ENCODE measurements at places on chromosomes 12 and 14.

GRCh38 chr14:97210202-97210601 is 413.0 kb downstream of the VRK1 start:
- DNase-seq, result no peak

DNA sequence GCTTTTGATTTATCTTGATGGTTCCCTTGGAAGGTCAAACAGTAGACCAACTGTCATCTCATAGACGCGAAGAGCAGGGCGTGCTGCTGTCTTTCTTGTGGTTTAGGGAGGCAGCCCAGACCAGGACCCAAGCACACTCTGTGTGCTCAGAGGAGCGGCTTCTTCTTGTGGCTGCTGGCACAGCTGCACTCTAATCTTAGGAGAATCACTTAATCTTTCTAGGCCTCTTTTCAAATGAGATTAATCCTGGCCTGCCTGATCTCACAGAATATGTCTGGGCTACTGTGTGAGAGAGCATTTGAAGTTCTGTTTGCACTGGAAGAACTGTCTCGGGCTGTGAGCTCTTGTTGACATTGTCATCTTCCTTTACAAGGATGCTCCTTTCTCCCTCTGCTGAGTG is 60.0 kb upstream of the TRAF3 start:
- DNase-seq, result no peak

DNA sequence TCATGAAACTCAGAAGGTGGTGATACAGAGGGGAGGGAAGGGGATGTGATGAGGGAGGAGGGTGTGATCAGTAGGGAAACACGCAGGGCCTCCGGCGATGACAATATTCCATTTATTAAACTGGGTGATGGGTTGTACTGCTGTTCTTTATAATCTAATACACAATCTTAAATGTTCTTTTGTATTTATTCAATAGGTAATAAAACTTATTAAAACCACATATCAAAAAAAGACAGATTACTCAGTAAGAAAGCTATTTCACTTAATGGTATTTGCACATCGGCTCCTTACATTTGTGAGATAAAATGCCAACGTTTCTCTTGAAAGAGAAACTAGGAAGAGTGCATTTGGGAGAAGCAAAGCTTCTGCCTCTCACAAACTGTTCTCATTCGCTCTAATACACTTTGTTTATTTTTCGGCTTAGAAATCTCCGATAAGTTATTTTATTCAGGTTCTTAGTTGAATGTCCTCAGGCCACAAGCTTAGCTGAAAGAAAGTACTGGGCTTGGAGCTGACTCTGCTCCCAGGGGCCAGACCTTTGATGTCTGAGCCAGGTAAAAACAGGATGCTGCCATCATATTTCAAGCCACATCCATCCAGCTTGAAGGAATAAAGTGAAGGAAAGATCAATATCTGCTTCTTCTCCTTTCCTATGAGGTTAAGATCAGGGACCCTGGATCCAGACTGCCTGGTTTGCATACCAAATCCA is 17.5 kb downstream of the STON2 start:
- no peak for DNase-seq

DNA sequence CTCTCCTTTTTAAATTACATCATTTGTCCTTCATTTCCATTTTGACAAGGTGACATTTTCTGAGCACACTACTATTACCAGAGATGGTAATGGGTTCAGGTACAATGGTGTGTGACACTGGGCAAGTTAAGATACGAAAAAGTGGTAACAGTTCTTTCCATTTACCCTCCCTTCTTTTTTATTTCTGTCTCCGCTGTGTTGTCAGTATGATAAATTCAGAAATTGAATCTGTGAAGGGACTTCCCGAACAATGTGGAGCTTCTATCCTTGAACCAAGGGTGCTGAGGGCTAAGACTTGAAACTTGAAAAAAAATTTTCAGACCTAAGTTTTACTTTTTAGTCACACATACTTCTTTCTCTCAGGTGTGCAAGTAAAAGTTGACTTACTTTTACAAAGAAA is 103.7 kb downstream of the ERC1 start:
- no peak for DNase-seq

DNA sequence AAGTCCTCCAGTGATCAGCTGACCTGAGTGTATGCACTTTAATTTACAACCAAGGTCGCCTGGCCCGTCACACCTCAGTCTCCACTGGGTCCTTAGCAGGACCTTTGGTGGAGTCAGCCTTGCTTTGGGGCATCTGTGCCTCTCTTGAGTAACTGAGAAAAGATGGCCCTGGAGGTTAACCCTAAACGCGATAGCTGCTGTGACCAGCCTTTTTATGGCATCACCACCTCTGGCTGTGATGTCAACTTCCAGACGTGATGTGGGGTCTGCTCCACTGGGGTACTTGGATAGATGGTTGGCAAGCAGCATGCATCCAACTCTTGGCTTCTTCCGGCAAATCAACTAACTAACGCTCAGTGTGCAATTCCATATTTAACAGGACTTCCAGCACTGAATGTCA is 122.8 kb upstream of the RTL1 start:
- DNase-seq, result no peak

DNA sequence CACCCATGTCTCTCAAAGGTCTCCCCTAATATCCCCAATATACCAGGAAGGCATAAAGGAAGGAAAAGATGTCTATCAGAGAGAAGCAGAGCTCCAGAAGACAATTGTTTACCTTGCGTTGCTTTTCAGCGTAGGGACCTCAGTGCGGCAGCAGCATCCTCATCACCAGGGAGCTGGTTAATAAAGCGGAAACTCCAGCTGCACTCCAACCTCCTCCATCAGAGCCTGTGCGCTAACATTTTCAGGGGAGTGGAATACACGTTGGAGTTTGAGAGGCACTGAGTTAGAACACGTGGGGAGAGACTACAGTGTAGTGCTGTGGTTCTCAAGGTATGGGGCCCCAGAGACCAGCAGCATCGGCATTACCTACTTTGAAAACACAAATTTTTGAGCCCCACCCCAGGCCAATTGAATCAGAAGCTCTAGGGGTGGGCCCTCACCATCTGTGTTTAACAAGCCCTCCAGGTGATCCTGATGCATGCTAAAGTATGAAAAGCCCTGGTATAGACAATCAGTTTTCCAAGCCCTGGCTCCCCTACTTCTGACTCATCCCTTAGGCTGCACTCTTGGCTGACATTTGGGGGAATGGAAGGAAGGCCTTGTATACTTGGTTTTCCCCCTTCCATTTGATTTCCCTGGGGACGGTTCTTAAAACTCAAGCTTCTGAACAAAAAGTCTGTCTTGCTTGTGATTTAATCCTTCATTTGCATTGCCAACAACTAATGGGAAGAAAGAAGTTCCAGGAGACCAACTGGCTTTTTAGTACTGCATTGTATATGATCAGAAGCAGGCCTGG is 419.0 kb upstream of the CCDC196 start:
- DNase-seq, result no peak

DNA sequence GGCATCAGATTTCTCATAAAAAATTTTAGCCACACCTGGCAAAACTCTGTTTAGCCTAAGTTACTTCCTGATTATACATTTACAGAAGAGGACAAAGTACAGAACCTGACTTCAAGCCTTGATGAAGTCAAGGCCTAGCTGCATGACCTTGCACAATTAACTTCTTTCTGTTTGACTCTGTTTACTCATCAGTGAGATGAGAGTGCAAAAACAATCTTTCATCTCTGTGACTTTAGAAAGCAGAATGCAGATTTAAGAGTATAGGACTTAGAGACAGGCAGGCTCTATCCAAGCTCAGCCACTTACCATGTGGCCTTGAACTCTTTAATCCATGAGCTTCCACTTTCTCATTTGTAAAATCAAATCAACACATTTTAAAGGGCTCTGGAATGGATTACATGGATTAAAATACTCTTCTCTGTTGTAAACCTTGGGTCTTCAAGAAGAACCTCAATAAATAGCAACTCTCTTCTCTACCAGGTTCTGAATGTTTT is 1178.9 kb downstream of the FLRT2 start:
- no peak for DNase-seq

DNA sequence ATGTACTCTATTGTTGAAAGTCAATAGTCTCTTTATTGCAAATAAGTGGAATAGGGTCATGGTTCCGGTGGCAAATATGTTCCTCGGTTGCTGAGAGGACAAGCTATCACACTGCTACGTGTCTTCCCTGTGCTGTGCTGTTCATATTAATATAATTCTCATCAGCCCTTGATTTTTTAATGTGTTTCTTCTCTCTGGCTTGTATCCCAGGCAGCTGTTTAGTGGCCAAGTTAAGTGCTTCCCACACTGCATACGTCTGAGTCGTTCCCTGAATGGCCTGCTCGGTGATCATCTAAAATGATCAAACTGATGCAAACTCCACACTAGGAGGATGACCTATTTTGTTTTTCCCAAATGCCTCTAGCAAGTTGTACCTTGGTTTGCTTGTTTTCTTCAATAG is 186.4 kb downstream of the ANO6 start:
- DNase-seq, result no peak

DNA sequence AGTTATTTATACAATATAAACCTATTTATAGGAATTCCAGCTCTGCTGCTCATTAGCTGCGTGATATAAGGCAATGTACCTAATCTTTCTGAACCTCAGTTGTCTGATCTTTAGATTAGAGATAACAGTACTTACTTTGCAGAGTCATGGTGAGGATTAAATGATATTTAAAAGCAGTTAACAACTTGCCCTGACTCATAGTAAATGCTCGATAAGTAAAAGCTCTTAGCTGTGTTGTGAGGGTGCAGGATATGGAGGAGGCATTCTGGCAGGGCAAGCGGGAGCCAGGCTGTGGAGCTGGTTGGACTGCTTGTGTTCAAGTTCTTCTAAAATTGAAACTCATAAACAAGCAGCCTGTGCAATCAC is 140.0 kb upstream of the PRICKLE1 start:
- DNase-seq, result no peak

DNA sequence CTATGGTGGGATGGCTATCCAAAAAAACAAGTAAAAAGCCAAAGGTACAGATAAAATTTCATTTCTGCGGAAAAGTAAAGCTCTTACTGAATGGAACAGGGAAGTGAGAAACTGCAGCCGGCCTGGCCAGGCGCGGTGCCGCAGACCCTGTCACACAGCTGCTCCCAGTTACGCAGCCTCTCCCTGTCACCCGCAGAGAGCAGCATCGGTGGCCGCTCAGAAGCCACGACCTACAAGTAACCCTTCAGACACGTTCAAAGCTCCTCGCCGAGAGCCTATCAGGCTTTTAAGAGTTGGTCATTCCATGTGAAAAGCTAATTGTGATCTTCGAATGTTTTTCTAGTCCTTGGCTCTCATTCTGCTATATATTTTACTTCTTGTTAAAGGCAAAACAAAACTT is 11.0 kb upstream of the ANKLE2 start:
- DNase-seq, result no peak

- DNase-seq, result no peak
These were observed 113.4 kb upstream of the SCAF11 start for GRCh38 chr12:46103559-46104383.

GRCh38 chr12:12018454-12018853 is 52.3 kb upstream of the BCL2L14 start:
- DNase-seq, result no peak

DNA sequence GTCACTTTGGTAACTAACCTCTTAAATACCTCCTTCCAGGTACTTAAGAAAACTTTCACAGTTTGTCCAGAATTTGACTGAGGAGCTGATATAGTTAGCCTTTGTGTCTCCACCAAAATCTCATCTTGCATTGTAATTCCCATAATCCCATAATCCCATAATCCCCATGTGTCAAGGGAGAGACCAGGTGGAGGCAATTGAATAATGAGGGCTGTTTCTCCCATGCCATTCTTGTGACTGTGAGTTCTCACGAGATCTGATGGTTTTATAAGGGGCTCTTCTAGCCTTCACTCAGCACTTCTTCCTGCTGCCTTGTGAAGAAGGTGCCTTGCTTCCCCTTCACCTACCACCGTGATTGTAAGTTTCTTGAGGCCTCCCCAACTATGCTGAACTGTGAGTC is 7.8 kb upstream of the NOVA1 start:
- no peak for DNase-seq

GRCh38 chr12:102728506-102729242 is 188.4 kb downstream of the PAH start:
- DNase-seq, result no peak

DNA sequence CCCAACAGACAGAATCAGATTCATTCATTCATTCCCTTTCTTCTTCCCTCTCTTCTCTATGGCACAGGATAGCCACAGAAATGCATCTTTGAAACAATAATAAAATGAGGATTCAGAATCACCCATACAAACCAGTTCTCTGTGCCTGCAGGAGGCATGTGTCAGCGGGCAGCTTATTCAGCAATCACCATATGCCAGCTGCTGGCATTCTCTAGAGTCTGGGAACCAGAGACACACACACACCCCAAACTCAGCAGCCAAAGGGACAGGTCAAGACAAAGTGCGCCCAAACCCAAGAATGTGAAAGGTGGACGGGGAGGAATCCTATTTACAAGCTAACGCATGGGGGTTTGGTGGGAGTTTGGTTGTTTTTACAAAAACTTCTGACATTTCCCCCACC is 14.1 kb downstream of the ARF3 start:
- DNase-seq, result no peak

DNA sequence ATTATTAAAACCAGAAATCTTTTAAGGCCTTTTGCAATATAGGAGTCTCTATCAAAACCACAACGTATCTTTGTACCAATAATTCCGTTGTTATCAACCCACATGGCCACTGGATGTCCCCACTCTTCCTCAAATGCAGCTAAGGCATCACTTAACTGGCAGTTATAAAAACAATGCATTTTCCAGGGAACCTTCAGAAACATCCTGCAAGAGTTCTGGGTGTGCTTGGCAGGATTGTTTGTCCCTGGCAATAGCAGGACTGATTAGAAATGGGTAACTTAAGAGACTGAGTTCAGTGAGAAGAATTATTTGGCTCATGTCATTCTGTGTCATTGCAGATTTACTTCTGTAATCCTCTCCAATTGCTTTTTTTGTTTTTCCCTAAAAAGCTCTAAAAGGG is 112.0 kb downstream of the SLC15A5 start:
- no peak for DNase-seq

DNA sequence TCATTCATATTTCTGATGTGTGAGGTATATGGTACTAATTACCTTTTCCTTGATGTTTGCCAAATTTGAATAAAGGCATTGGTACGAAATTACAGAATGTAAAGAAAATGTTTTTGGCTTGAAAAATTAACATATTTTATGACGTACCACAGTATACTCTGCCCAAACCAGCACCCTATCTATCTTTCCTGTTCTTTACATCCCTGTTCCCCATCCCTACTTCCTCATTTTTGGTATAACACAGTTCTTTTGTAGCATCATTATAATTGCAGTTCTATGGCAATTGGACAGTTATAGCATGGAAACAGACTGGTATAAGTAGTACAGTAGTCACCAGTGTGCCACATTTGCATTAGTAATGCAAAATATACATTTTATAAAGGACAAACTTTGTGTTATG is 7.0 kb upstream of the CCT2 start:
- DNase-seq, result no peak

- no peak for DNase-seq
These were observed 99.0 kb downstream of the KCNH5 start for GRCh38 chr14:62946221-62946620.

DNA sequence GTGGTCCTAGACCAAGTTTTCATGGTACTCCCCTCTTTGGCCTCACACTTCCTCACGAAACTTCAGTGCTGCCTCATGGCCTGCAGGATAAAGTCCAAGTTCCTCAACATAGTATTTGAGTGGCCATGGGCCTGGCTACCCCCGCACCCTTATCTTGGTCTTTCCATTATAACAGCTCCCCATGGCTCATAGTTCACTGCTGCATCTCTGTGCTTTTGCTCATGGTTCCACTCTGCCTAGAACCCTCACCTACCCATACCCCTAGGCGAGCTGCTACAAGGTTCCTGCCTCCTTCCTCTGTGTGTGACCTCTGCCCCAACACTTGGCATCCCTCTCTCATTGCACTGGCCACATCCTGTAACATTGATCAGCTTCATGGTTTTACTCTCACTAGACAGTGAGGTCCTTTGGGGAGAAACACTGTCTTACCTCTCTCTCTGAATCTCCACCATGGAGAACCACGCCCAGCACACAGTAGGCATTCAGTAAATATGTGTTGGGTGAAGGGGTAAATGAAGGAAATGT is 158.9 kb downstream of the GPR65 start:
- no peak for DNase-seq
